Stimulated activated CD8-positive, alpha-beta memory T cell treated with anti-CD3 and anti-CD28 coated beads, Interleukin-7, amount 100 ng/mL, for 48 hours (primary cell): ENCODE measurements at places on chromosomes 1 and 21.

DNA sequence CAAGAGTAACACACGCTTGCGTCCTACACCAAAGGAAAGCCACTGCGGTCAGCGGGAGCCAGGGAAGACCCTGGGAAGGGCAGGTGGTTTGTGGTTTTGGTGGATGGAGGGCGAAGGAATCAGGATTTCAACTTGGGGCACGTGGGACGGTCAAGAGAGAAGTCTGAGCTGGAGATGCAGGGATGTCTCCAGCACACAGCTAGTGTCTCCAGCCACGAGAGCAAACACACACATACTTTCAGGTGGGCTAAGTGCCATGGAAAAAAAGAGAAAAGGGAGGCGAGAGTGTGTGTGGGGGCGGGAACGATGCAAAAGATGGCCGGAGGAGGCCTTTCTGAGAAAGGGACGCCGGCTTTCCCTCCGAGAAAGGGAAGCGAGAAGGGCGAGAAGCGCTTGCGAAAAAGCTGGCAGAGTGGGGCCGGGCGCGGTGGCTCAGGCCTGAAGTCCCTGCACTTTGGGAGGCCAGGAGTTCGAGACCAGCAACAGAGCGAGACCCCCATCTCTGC is 1.4 kb upstream of the SRRM1 start:
- DNase-seq, result no peak

DNA sequence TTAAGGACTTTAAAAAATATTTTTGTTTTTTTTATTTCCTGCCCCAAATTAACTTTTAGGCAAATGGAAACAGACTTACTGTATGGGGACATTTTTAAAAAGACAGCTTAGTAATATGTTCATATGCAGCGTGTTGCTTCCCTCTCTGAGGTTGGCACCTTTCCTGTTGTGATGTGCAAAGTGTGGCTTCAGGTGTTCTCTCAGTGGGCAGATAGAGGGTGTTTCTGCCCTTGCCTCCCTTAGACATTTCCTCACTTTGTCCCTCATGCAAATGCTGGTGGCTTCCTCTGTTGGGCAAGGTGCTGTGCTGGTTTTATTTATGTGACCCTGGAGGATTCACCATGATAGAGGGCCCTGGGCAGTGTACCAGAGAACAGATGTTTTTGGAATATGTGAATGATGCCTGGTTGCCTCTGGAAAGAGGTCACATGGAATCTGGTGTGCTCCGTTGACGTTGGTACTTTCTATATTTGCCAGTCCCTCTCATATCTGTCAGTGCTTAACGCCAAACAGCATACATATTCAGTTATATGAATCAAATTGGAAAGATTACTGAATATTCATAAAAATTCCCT is 123.5 kb downstream of the PATJ start:
- DNase-seq, result no peak

DNA sequence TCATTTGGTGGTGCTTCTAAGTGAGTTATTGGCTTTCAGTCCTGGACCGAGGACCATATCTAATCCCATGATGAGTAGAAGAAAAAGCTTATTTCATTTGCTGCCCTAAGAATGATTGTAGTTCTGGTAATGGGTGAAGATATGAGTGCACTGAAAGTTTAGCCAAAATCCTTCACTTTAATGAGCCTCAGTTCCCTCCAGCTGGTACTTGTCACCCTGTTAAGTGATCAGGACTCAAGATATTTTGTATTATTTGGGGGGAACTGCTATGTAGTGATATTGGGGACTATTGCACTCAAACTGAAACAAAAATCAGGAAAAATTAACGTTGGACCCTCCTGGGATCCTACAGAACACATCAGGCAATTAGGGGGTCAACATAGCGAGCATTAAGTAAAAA is 165.9 kb downstream of the PRDM2 start:
- DNase-seq, result no peak

GRCh38 chr1:178531887-178532286 is 19.0 kb downstream of the TEX35 start:
- DNase-seq, result no peak

GRCh38 chr1:44801491-44802305 is 1.5 kb downstream of the PLK3 start:
- no peak for DNase-seq

- DNase-seq, result no peak
Observed at GRCh38 chr1:23371987-23372880, 2.6 kb upstream of the ZNF436 start.

GRCh38 chr1:203550846-203551245 is 56.9 kb downstream of the OPTC start:
- DNase-seq, result no peak

GRCh38 chr1:232571523-232571922 is 58.4 kb downstream of the SIPA1L2 start:
- no peak for DNase-seq

DNA sequence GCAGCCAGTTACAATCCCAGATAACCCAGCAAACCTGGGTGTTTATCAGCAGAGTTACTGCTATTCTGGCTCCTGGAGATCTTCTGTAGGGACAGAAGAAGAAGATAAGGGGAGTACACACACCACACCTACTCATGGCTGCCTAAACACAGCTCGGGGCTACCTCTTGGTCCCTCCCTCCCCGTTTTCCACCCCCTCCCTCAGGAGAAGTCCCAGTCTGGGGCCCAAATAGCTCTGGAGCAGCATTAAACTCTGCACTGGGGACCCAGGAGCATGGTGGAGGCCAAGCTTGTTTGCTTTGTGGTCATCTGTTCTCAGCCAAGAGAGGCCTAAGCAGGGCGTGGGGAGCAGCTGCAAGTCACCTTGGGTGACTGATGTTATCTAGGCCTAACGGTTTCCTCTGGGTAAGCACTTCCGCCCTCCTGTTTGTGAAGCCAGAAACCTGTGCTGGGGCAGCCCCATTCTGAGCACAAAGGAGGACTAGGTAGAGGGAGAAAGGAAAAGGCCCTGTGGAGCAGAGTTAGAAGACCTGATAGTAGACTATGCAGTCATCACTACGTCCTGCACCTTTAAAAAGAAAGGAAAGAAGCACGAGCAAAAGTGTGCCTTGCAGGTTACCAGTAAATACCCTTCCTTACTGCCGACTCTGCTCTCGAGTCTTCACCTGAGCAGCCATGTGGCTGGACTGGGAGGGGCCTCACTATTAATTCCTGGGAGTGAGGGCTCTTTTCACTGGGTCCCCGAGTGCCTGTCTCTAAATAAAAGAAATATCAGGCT is 2.0 kb upstream of the RCSD1 start:
- DNase-seq, result peak; percentile 55

GRCh38 chr1:245679821-245680780 is 525.3 kb downstream of the KIF26B start:
- DNase-seq, result no peak

- no peak for DNase-seq
Observed at GRCh38 chr1:97105531-97105930, 383.9 kb downstream of the PTBP2 start.

DNA sequence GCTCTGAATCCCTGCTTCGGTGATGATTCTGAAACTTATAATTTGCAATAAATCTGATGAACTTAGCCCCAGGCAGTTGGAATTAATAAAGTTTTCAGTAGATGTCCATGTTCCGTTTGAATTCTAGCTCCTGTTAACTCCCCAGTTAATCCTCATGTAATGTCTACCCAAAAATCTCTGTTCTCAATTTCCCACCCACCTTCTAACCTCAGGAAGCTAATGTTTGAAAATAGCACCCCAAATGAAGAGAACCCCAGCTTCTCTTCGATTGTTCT is 3.6 kb downstream of the MYOG start:
- no peak for DNase-seq

DNA sequence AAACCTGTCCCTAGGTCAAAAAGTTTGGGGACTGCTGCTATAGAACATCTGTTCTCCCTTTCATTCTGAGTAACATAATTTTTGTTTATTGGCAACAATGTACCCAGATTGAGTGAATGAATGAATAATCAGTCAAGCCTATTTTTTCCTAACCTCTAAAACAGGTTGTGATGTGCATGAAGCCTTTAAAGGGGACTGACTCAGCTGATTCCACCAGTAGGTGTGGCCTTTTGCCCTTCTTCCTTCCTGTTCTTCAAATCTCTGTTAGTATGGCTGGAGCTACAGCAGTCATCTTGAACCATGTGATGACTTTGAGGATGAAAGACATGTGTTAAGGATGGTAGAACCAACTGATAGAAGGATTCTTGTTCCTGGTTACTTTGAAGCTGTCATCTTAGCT is 476.1 kb downstream of the NUF2 start:
- DNase-seq, result no peak

DNA sequence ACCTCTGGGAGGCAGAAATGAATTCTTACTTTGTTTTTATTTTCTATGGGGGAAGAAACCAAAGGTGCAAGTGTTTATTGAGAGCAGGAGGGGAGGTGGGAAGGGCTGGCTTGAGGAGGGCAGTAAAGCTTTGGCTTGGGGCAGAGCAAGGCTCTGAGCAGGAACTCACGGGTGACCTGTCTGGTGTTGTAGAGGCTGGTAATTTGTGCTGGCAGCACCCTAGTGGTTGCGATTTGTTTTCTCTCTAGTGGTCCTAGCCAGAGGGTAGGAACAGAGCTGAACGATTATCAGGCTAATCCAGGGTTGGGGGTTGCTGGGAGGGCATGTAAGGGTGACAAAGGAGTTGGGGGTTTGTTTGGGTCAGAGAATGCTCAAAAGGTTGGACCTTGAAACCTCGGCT is 16.6 kb downstream of the TMCC2 start:
- no peak for DNase-seq

DNA sequence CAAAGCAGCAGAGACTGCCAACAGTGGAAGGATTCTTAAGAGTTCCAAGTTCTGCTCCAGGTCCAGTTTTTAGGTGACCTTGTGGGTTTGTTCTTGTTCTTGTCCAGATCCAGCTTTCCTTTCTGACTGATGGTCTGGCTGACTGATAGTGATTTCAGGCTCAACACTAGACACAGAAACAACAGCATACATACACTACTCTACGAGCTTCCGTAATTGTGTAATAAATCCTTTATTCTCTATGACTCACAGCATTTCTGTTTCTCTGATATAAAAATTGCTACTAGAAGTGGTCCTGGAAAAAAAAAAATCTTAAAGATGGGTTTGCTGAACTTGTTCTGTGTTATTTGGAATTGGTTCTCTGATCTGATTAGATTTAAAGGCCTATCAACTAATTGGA is 62.2 kb upstream of the PTCH2 start:
- no peak for DNase-seq

DNA sequence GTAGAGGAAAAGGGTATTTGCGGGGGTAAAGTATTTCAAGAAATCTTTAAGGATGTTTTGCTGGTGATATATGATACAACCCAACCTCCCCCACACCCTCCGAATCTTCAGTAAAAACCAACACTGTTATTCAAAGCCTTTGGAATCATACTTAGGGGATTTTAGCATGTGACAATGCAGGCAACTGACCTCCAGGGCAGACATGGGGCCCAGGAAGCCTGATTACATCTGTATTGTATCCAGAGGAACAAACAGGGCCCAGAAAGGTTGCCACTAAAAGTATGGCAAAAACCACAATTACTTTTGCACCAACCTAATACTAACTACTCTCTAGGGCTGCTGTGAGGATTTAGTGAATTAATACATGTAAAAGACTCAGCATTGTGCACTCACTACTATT is 43.9 kb upstream of the CNN3 start:
- DNase-seq, result no peak

DNA sequence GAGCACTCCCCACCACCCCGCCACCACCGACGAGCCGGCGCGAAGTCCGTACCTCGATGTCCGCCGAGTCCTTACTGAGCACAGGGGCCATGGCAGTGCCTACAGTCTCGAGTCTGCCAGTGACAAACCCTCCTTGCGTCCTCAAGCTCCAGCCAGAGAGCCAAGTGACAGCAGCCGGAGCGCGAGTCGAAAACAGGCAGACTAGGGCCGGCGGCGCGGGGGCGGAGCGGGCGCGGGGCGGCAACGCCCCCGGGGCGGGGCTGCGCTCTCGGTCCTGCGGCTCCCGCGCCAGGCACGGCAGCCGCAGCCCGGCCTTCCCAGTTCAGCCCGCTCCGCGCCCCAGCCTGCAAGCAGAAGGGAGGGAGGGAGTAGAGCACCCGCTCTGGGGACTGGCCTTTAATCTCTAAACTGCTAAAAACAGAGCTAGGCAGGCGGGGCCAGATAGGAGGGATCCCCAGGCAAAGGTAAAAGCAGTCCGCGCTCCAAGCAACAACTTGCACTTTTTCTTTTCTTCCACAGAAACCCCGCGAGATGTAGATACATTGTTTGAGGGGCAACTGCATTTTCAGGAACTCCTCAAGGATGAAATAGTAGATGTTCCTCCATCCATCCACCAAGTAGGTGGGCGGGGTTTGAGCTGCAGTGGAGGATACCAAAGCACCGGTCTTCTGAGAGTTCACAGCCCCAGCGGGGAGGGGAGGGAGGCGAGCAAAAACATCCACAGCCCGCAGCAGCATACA is at the start of gene DPYD:
Gene DPYD (minus strand): TSS at position 203 of the 740 bp plus-strand sequence. CDS start 112 bp downstream, at position 91.
- peak; percentile 72 for DNase-seq

DNA sequence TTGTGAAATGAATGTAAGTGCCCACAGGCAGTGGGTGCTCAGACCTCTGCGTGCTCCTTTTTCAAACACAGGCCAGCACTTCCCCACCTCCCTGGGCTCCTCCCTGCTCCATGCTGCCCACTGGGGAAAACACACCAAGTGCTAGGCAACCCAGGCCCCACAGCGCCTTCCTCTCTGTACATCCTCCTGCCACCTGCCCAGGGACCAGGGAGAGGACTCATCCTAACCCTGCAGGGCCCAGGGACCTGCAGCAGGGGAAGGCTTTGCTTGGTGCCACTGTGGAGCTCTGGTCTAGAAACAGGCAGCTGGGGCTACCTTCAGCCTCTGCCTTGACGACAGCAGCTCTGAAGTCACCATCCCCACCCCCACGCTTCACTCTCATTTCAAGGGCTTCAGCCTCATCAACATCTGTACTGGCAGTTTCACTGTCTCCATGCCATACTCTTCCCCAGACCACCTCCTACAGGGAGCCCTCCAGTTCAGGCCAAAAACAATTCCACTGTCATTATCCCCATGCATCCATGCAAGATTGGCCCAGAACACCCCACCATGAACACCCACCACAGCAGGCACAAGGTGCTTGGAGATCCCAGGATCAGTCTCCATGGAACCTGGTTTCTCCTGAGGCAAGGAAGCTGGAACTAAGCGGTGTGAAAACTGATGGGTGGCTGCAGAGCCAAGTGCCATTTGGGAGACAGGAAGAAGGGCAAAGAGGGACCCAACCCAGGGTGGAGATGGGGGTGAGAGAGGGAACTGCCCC is 1.1 kb downstream of the IGSF8 start:
- DNase-seq, result no peak

- no peak for DNase-seq
Observed at GRCh38 chr1:194862129-194862528, 1675.7 kb upstream of the B3GALT2 start.

GRCh38 chr1:7229696-7230631 is 444.7 kb downstream of the CAMTA1 start:
- DNase-seq, result no peak

- DNase-seq, result no peak
Observed at GRCh38 chr1:214565310-214565709, 13.9 kb upstream of the PTPN14 start.

GRCh38 chr1:84208935-84209334 is 64.9 kb downstream of the PRKACB start:
- no peak for DNase-seq

DNA sequence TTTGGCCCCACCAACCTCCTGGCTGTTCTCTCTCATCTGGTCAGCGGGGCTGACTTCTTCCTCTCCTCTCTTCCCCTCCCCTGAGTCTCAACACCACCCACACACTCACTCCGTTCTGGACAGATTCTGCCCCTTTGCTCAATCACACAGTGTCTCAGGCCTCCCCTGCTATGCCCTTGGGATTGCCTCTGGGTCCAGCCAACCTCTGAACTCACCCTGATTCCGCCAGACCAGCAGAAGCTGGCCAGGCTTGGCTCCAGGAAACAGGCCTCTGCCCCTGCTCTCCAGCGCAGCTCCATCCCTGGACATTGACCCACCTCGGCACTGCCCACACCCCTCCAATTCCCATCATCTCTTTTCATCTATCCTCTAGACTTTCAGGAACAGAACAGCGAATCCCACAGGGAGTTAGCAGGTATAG is 22.1 kb downstream of the AHDC1 start:
- no peak for DNase-seq
